ENCODE measurements at places on chromosomes 3 and 15. TPM values are rescaled to one million over a fixed set of nuclear protein-coding genes. Genes with fewer than 3 reads are reported as not detected.

The STIMATE gene
- total RNA-seq: 11.8 TPM

The CHST2 gene
- 18.5 TPM for total RNA-seq

The NMNAT3 gene
- 7.5 TPM for total RNA-seq

The UROC1 gene
- not detected for total RNA-seq

The ZDHHC19 gene
- total RNA-seq: not detected

The LEKR1 gene
- 2.7 TPM for total RNA-seq

The SPINK8 gene
- total RNA-seq: not detected

The GHSR gene
- total RNA-seq: not detected

Data from urinary bladder (tissue), 4 donors.